ENCODE measurements at places on chromosomes 1 and 21.
A peak's percentile ranks its signal among the peaks of the same experiment; 100 is the strongest.

DNA sequence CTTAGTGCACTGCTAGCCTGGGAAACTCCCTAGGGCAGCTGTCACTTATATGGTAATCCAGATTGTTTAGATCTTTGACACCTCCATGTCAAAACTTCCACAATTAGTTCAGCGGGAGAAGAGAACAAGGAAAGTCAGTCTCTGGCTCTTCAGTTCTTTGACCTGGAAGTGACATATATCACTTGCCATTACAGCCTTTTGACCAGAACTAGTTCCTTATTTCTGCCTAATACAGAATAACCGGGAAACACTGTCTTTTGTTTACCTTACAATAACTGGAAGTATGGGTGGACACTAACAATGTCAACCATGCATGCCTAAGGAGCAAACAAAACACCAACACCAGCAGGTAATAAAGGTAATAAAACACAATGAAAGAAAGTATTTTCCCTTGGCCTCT lies 68.3 kb downstream of the C4BPA start:
- DNase-seq: no peak

DNA sequence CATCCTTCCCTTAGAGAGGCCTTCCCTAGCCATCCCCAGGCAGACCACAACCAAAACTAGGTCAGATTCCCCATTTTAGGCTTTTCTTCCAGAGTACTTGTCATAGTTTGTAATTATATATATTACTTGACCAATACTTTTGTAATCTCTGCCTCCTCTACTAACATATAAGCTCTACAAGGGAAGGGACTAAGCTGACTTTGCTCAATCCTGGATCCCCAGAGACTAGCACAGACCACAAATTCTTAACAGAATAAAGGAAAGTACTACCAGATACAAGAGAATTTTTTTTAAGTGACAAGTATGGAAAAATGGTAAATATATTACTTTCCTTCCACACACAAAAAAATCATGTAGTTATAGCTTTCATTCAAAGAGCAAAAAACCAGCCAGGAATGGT lies 2.0 kb downstream of the ZMYM6 start:
- DNase-seq: no peak

GRCh38 chr1:198597690-198598430 lies 41.0 kb upstream of the PTPRC start:
- no peak for DNase-seq

DNA sequence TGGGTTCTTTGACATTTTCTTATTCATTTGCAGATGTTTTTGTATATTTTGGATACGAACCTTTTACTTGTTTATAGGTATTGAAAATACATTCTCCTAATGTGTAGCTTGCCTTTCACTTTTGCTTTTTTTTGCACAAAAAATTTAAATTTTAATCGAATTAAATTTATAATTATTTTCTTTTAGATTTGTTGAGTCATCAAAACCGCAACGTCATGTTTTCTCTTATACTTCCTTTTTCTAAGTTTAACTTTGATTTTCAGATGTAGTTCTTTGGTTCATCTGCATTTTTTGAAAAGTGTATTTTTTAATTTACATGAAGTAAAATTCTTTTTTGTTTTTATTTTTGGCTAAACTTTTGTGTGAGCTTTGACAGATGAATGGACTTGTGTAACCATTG lies 243.7 kb upstream of the DPYD start:
- DNase-seq: no peak

DNA sequence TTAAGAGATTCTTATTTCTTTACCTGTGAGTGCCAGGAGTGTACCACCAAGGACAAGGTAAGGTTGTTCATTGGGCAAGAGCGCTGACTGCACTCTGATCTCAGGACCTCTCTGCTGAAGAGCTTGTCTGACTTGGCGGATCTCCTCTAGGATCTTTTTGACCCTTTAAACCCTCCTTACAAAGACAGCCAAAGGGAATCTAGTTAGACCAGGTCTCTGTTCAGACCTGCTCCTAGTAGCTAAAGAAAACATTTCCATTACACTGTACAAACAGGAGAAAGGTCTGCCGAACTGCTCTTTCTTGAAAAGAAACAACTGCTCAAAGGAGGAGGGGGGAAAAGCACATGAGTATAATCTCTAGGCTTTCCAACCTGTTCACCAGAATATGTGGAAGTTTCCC lies 49.3 kb downstream of the SMYD2 start:
- no peak for DNase-seq

DNA sequence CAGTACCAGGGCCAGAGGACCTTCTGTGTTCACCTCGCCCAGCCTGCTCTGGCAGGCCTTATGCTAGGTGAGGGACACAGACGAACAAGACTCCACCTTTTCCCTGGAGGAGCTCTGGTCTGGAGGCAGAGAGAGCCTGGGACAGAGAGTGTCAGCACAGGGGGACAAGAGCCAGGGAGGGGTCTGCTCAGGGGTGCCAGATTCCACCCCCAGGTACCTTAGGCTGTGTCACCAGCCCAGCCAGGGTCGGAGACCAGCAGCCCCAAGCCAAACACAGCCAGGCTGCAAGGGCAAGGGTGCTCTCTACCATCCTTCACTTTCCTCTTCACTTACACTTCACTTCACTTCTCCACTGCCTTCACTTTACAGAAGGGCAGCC lies 4.3 kb upstream of the LRP8 start:
- peak; percentile 7 for DNase-seq

GRCh38 chr1:3510136-3510955 lies 55.9 kb downstream of the ARHGEF16 start:
- DNase-seq: no peak

DNA sequence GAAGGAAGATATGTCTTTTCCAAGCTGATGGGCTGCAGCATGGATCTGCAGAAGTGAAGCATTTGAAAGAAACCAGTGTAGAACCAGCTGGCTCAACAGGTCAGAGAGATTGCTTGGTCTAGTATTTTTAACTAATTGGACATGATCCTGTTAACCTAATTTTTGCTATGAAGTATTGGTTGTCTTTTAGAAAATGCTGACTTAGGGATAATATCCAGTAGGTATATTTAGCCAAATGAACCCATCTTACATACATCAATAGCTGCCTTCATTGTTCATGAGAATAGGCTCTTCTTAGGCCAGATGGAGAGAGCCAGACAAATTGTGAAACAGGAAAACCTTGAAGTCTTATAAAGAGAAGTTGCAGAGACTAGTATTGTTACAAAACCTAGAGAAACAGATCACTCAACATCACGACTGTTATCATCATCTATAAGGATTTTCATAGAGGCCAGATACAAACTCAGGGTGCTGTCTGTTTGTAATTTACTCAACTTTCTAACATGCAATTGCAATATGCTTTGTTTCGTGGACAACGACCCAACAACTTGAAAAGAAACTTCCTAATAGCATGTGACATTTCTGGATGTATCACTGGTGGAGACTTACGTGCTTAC lies 148.2 kb downstream of the DISC1 start:
- DNase-seq: no peak

DNA sequence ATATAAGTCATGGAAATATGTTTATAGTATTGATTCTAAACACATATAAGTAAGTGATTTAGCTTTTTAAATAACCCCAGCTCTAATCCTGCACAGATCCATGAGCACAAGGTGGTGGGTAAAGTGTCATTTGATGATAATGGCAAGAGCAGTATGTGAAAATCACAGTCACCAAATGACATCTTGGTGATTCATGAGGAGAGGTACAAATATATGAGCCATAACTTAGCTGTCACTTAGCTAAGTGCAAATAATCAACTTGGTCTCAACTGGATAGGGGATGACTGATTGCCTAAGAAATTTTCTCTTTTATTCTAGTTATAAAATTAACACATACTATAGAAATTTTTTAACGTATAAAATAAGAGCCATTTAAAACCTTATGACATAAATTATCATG lies 198.1 kb downstream of the ZZZ3 start:
- DNase-seq: no peak

All from T-cell (primary cell).